Glomerular endothelial cell (primary cell): ENCODE measurements at places on chromosomes 2 and 18. TPM values are rescaled to one million over a fixed set of nuclear protein-coding genes. Genes with fewer than 3 reads are reported as not detected.

Gene GPR75
- total RNA-seq: 0.68 and 2.9 TPM in 2 replicates

Gene GALNT1
- total RNA-seq: 183 and 267 TPM in 2 replicates

Gene POTEC
- not detected in 2 replicates for total RNA-seq

Gene SULT1C4
- 13.7 and 20.2 TPM in 2 replicates for total RNA-seq

Gene CNNM4
- total RNA-seq: 3.3 and 4.7 TPM in 2 replicates

Gene REG3A
- total RNA-seq: not detected in 2 replicates

Gene OSBPL1A
- total RNA-seq: 15.3 and 18.7 TPM in 2 replicates

Gene ALPP
- not detected in 2 replicates for total RNA-seq

Gene EFR3B
- 0.92 and 1.5 TPM in 2 replicates for total RNA-seq

- DNase-seq: no peak
These were observed 49.1 kb upstream of the ATP6V1B1 start for GRCh38 chr2:70886541-70886987.

GRCh38 chr2:137220438-137220993 is 455.2 kb downstream of the THSD7B start:
- DNase-seq: no peak

DNA sequence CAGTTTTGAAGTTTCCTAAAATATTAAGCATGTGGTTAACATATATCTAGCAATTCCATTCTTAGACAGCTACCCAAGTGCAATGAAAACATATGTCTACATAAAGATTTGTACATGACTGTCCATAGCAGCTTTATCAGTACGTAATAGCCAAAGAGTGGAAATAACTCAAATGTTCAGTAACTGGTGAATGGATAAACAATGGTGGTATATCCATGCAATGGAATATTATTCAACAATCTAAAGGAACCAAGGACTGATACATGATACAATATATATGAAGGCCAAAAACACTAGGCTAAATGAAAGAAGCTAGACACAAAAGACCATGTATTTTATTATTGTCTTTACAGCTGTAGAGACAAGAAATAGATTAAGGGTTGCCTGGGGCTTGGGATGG is 361.4 kb downstream of the ALK start:
- DNase-seq: no peak

DNA sequence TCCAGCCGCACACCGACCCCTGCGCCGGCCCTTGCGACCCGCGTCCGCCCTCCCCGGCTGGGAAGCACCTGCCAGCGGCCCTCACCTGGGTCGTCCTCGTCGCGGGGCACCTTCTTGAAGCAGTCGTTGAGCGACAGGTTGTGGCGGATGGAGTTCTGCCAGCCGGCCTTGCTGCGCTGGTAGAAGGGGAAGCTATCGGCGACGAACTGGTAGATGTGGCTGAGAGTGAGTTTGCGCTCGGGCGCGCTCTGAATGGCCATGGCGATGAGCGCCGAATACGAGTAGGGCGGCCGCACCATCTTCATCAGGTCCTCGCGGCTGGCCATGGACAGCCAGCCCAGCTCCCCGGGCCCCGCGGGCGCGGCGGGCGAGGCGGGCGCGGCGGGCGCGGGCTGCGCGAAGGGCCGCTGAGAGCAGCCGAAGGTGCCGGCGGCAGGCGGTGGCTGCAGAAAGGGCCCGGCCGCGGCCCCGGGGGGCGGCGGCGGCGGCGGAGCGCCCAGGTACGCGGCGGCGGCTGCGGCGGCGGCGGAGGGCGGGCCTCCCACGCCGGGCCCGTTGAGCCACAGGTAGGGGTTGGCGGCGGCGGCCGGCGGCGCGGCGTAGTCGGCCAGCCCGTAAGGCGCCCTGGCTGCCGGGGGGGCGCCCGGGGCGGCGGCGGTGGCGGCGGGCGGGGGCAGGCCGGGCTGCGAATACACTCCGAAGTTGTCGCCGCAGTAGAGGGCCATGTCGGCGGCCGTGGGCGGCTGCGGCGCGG is 505 bp downstream of the FOXI3 start:
- no peak for DNase-seq

DNA sequence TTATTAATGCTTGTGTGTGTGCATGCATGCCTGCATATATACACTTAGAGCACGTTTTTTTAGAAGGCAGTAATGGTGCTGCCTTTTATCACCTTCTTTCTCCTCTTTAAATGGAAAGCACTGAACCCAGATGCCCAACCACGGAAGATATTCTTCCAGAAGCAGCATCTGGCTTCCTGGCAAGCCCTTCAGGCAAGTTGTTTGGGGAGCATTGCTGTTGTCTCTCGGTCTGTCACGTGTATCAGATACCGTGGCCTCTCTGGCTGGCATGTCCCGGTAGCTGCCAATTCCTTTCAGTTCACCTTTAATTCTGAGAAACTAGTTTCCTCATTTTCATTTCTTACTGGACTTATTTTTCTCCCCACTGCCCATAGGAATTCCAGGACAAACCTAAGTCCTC is 587.8 kb downstream of the ARHGAP15 start:
- no peak for DNase-seq

DNA sequence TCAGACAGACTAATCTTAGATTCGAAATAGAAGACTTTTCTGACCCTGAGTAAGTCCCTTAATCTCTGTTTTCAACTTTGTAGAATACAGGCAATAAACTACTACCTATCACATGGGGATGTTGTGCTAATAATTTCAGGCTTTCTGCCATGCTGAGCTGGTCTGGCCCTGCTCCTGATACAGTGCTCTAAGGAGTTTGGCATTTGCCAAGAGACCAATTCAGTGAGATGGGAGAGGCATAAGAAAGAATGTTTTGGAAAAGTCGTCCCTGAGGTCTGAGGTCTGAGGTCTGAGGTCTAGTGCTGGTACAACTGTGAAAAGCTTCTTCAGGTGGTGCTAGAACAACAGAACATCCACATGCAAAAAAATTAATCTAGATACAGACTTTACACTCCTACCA is 35.9 kb upstream of the SP3 start:
- no peak for DNase-seq

DNA sequence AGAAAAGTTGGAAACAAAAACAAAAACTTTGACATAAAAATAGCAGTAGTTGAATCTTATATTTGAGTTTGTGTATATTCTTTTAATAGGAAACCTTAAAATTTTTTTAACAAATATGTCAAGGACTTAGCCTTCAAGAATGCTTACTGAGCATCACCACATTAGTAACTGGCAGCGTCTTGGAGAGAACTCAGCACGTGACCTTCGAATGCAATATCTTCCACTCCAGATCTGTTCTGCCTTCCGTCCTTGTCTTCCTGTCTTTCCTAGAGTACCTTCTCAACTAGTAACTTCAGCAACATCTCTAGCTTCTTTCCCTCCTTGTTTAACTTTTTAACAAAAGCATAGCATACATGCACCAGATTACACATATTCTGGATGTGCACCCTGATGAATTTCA is 972 bp downstream of the RSAD2 start:
- DNase-seq: no peak

- no peak for DNase-seq
These were observed 4.1 kb upstream of the RMP24 start for GRCh38 chr18:35968278-35968880.

DNA sequence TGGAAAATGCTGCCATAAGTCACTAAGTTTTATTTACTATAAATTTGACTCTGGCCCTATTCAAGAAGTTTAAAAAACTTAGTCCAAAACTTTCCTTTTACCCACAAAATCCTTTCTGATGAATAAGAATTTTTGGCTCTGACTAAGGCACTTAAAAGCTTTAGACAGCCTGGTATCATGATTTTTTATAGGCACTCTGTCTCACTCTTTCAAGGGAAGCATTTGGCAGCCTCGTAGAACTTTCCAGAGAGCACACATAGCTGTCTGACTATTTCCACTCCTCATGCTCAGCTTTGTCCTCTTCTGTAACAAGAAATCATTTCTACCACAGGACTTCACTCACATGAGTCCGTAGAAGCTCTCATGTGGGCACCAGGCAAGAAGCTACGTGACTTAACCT is 32.3 kb upstream of the XDH start:
- DNase-seq: no peak

DNA sequence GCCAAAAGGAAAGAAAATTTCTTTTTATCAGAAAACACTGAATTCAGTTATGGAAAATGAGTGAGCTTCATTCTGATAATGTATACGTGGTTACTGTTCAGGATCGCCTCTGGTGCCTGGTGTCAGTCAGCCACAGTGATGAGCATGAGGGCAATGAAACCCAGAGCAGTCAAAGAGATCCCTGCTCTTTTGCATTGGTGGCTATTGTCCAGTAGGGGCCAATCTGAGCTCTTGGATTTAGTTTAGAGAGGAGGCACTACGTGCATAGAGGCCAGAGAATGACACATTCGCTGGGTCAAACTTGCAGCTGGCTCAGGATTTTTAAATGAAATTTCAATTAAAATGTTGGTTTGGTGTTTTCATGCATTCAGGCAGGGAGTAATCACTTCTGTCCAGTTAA is 522.9 kb downstream of the TMEM182 start:
- no peak for DNase-seq

DNA sequence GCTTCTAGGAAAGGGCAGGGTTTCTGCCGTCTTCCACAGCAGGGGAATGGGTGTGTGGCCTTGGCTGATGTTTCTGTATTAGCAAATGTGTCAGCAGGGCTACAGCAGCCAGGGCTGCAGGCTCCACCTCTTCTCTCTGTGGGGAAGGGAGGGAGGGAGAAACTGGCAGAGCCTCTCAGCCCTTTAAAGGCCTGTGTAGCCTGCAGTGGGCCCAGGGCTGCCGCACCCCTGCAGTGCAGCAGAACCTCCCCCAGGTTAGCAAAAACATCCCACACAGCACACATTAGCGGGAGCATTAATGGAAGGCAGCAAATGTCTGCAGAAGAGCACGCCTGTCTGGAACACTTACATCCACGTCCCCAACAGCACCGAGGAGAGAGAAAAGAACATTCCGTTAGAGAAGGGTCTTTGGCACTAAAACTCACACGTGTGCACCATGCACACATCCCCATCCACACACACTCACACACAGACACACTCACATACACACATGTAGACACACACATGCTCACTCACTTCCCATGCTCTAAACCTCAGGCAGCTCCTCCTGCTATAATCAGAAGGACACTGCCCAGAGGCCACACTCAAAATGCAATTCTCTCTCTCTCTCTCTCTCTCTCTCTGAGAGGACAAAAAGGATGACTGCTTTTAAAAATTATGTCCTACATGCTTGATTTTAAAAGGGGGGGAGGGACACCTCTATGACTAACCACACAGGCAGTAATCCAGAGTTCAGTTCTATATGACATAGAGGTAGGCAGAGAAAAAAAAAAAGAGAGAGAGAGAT is 24.1 kb downstream of the MRPL35 start:
- no peak for DNase-seq

DNA sequence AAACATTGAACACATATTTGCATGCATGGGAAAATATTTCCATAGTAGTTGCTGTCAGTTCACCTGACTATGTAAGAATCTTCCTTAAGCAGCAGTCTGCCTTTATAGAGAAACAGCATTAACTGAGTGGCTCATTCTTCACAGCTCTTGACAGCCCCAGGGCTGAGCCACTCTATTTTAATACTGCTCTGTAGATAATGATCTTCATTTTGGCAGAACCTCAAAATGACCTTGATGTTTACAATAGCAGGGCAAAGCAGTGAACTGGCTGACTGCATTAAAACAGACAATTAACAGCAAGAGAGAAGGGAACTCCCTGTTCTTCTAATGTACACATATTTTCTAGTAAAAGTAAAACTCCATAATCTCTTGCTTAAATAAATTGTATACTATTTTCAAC is 580.6 kb upstream of the SOX11 start:
- no peak for DNase-seq

- DNase-seq: no peak
These were observed 90.1 kb downstream of the CHN1 start for GRCh38 chr2:174914853-174915760.

DNA sequence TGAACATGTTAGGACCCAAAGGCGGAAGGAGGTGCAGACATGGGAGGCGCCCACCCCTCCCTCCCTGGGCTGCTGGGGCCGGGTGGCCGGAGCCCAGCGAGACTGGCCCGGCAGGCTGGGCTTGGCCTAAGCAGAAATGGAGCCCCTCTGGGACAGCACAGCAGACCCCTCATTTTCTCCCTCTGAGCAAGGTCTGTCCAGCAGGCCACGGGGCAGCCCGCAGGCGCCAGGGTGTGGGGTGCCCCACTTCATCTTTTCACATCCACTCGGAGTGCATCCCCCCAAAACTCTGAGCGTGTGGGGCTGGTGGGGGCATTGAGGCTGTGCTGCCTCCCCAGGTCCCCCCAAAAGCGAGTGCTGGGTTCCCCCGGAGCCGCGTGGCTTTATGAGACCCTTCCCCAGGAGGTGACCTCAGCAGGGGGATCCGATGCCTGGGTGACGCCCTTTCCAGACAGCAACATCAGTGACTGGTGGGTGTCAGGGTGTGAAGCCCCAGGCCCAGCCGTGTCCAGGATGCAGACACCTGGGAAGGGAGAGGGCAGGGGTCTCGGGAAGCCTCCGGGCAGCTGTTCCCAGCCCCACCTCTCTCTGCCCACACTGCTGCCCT is 36.7 kb upstream of the GPC1 start:
- no peak for DNase-seq

DNA sequence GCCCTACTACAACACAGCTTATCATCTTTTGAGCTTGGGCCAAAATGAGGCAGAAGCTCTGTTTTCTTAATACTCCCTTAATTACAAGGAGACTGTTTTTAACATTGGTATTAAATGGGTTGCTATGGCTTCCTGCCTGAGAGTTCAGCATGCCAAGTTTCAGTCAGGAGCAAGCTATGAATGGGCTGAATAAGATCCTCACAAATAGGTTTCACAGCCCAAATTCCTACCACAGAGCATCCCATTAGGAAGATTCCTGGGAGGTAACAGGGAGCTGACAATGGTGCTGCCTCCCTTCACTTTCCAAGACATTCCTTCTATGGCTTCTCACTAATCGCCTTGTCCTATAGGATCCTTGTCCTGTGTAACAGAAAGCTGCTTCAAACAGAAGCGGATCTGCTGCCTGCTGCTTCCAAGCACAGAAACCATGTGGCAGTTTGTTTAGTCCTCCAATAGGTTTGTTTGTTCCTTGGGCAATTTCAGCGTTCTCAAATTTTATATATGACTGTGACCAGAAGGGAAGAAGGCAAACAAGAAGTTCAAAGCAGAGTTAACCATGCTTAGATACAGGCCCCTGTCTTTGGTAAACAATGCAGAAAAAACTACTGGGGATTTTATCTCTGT is 70.9 kb downstream of the NCKAP5 start:
- DNase-seq: no peak

GRCh38 chr18:74724186-74724585 is 126.5 kb downstream of the ZNF407 start:
- DNase-seq: no peak

DNA sequence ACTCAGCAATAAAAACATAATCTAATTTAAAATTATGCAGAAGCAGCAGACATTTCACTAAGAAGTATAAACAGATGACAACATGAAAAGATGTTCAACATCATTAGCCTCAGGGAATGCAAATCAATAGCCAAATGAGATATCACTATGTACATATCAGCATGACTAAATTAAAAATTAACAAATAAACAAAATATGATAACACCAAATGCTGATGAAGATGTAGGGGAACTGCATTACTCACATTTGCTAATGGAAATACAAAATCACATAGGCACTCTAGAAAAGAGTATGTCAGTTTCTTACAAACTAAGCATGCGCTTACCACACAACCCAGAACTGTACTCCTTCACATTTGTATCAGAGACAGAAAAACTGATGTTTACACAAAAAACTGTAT is 487.2 kb upstream of the REG3G start:
- no peak for DNase-seq

- no peak for DNase-seq
These were observed 654.1 kb upstream of the SYT4 start for GRCh38 chr18:43931439-43931838.

- no peak for DNase-seq
These were observed 36.6 kb downstream of the COPS8 start for GRCh38 chr2:237122214-237122666.
